ENCODE measurements at places on chromosomes 2 and 18. TPM values are rescaled to one million over a fixed set of nuclear protein-coding genes. Genes with fewer than 3 reads are reported as not detected.
A peak's percentile ranks its signal among the peaks of the same experiment; 100 is the strongest.

The DNPEP gene
- total RNA-seq = 93.1 TPM

GRCh38 chr2:3624059-3624794, 29.3 kb downstream of the COLEC11 start:
- H3K4me1 ChIP-seq = no peaks in the 10 kb centered on the region
- no peaks in the 10 kb centered on the region for H3K27me3 ChIP-seq
- no peak overlapping the region for H3K4me3 ChIP-seq
- H3K36me3 ChIP-seq = no peaks in the 10 kb centered on the region
- H3K27ac ChIP-seq = no peak overlapping the region

GRCh38 chr18:27136208-27136535, 48.9 kb downstream of the CHST9 start:
- H3K27ac ChIP-seq = no peak overlapping the region
- DNase-seq = no peak
- no peak overlapping the region for H3K4me3 ChIP-seq
- H3K27me3 ChIP-seq = no peaks in the 10 kb centered on the region
- H3K36me3 ChIP-seq = no peaks in the 10 kb centered on the region
- no peaks in the 10 kb centered on the region for H3K4me1 ChIP-seq

GRCh38 chr2:191018643-191019119, 4.7 kb upstream of the STAT1 start:
- DNase-seq = peak; percentile 51
- peak overlapping the region; percentile 86 for H3K27ac ChIP-seq
- no peaks in the 10 kb centered on the region for H3K27me3 ChIP-seq
- H3K36me3 ChIP-seq = peaks cover 6% of the 10 kb centered on the region
- H3K4me3 ChIP-seq = peak overlapping the region; percentile 29

- no peak overlapping the region for H3K27ac ChIP-seq
- peak overlapping the region; percentile 36 for H3K4me3 ChIP-seq
- peaks cover 2% of the 10 kb centered on the region for H3K4me1 ChIP-seq
These were observed 32.6 kb upstream of the NPC1 start for GRCh38 chr18:23618862-23619387.

The SERPINB7 gene
- not detected for total RNA-seq

DNA sequence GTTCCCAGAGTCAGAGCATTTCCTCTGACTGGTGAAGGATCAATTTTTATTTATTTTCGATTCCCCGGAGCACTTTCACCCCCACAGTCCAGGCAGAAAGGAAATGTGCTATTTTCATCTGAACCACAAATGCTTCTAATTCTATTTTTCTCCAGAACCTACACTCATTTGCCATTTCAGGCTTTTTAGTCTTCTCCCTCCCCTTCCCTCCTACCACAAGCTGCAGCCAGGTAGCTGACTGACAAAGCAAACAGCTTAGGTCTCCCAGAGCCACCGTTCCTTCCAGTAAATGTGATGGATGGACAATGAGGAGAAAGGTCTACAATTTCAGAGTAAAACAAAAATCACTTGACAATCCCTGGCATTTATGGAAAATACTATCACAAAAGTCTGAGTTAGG, 76.9 kb downstream of the KLF7 start:
- DNase-seq = no peak
- no peak overlapping the region for H3K27ac ChIP-seq
- H3K4me1 ChIP-seq = peaks cover 38% of the 10 kb centered on the region
- H3K27me3 ChIP-seq = no peaks in the 10 kb centered on the region
- no peak overlapping the region for H3K4me3 ChIP-seq
- H3K36me3 ChIP-seq = peaks cover 25% of the 10 kb centered on the region

The STPG4 gene
- total RNA-seq = 0.23 TPM

The B3GNT7 gene
- not detected for total RNA-seq

GRCh38 chr2:162465430-162465829, 121.5 kb downstream of the GCA start:
- DNase-seq = no peak
- H3K4me1 ChIP-seq = no peaks in the 10 kb centered on the region
- H3K4me3 ChIP-seq = no peak overlapping the region
- no peaks in the 10 kb centered on the region for H3K27me3 ChIP-seq
- no peak overlapping the region for H3K27ac ChIP-seq
- H3K36me3 ChIP-seq = no peaks in the 10 kb centered on the region

The UGT1A10 gene
- not detected for total RNA-seq

The SPC25 gene
- 38.4 TPM for total RNA-seq

GRCh38 chr2:67453310-67453709, 56.2 kb downstream of the ETAA1 start:
- no peaks in the 10 kb centered on the region for H3K36me3 ChIP-seq
- peaks cover 12% of the 10 kb centered on the region for H3K27me3 ChIP-seq
- no peak overlapping the region for H3K27ac ChIP-seq
- no peaks in the 10 kb centered on the region for H3K4me1 ChIP-seq

- H3K27ac ChIP-seq = no peak overlapping the region
- no peaks in the 10 kb centered on the region for H3K4me1 ChIP-seq
- H3K36me3 ChIP-seq = no peaks in the 10 kb centered on the region
- H3K27me3 ChIP-seq = no peaks in the 10 kb centered on the region
- no peak overlapping the region for H3K4me3 ChIP-seq
- DNase-seq = no peak
These were observed 83.9 kb downstream of the CBLN2 start for GRCh38 chr18:72460210-72460680.

GRCh38 chr2:163613266-163613731, 122.5 kb downstream of the FIGN start:
- no peak for DNase-seq
- no peaks in the 10 kb centered on the region for H3K4me1 ChIP-seq
- no peak overlapping the region for H3K4me3 ChIP-seq
- no peak overlapping the region for H3K27ac ChIP-seq
- no peaks in the 10 kb centered on the region for H3K27me3 ChIP-seq

The YWHAQ gene
- total RNA-seq = 508 TPM

DNA sequence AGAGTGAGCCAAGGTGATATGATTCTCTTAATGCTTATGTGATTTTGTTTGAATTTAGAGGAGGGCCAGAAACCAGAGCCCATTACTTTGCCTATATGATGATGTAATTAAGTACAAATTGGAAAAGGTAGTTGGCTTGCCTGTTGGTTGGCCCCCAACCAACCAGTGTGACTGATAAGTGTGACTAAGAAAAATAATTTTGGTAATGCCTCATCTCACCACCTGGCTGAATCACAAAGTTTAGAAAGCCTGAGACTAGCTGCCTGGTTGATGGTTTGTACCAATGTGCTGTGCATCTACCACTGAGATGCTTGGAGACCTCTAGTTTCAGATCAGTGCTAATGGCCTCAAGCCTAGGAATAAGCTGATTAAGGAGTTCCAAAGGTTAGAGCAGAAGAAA, 338.7 kb downstream of the CDH2 start:
- no peaks in the 10 kb centered on the region for H3K27me3 ChIP-seq
- no peak overlapping the region for H3K27ac ChIP-seq
- DNase-seq = no peak
- H3K4me1 ChIP-seq = no peaks in the 10 kb centered on the region
- H3K4me3 ChIP-seq = no peak overlapping the region

- H3K4me1 ChIP-seq = peaks cover 23% of the 10 kb centered on the region
- no peak overlapping the region for H3K4me3 ChIP-seq
- no peaks in the 10 kb centered on the region for H3K27me3 ChIP-seq
- no peak for DNase-seq
These were observed 57.6 kb upstream of the CABLES1 start for GRCh38 chr18:23077493-23078256.

- no peak overlapping the region for H3K4me3 ChIP-seq
- no peaks in the 10 kb centered on the region for H3K4me1 ChIP-seq
- no peaks in the 10 kb centered on the region for H3K27me3 ChIP-seq
- no peak overlapping the region for H3K27ac ChIP-seq
These were observed 549.0 kb upstream of the SLC8A1 start for GRCh38 chr2:41000906-41001305.

The UNC80 gene
- total RNA-seq = not detected

The SLC5A7 gene
- total RNA-seq = not detected

DNA sequence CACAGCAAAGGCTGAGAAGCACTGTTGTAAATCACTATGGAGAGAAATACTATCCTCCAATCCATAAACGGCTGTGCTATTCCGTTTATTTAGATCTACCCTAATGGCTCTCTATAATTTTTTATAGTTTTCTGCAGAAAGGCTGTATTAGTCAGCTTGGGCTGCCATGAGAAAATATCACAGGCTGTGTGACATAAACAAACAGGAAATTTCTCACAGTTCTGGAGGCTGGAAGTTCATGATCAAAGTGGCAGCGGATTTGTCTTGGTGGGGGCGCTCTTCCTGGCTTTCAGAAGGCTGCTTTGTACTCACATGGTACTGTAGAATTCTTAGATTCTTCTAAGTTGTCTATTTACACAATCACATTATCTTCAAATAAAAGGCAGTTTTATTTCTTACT, 44.1 kb downstream of the C1D start:
- H3K27me3 ChIP-seq = peaks cover 5% of the 10 kb centered on the region
- H3K4me3 ChIP-seq = no peak overlapping the region
- no peaks in the 10 kb centered on the region for H3K4me1 ChIP-seq
- no peak overlapping the region for H3K27ac ChIP-seq

- no peak for DNase-seq
- no peaks in the 10 kb centered on the region for H3K36me3 ChIP-seq
- H3K27ac ChIP-seq = no peak overlapping the region
These were observed 14.3 kb upstream of the EHBP1 start for GRCh38 chr2:62691186-62691585.

The SCN3A gene
- 0.23 TPM for total RNA-seq

The ANTXR1 gene
- 0.32 TPM for total RNA-seq

DNA sequence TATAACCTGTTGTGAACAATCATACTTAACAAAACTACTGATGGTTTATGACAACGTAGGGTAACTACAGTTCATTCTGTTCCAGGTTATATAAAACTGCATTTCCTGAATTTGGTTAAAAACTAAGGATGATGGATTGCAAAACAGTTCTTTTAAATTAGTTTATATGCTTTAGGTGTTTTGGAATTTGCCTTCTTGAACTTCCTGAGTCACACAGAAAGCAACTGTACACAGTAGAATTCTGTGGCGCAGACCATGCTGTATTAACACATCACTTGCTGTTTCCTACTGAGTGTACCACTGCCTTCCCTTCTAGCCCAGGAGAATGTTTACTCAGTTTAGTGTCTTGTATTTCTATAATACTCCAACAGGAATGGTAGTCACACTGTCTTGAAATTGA, 19.4 kb downstream of the ITGB1BP1 start:
- no peak for DNase-seq
- no peak overlapping the region for H3K4me3 ChIP-seq
- peaks cover 15% of the 10 kb centered on the region for H3K36me3 ChIP-seq
- no peak overlapping the region for H3K27ac ChIP-seq

DNA sequence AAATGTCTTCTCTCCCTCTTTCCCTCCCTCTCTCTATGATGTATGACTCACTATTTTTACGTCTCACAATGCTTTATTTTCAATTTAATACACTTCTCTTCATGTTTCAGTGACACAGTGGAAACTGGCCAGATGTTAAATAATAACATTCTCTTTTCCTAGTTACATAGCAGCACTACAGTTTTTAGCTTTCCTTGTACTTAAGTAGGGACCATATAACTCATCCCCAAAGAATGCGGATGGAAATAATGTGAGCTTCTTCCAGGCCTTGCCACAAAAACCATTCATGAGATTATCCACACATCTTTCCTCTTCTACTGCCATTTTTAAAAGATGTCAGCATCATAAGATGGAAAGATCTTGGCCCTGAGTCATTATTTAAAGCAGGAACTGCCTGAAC, 789.4 kb downstream of the LRP1B start:
- H3K4me3 ChIP-seq = no peak overlapping the region
- no peak overlapping the region for H3K27ac ChIP-seq
- no peaks in the 10 kb centered on the region for H3K36me3 ChIP-seq
- no peak for DNase-seq
- no peaks in the 10 kb centered on the region for H3K27me3 ChIP-seq

The YPEL5 gene
- total RNA-seq = 27.2 TPM

The SKOR2 gene
- total RNA-seq = 0.14 TPM

Measured in activated CD4-positive, alpha-beta T cell treated with anti-CD3 and anti-CD28 coated beads for 36 hours (primary cell).